ENCODE measurements at places on chromosomes 1 and 21.
A peak's percentile ranks its signal among the peaks of the same experiment; 100 is the strongest.

DNA sequence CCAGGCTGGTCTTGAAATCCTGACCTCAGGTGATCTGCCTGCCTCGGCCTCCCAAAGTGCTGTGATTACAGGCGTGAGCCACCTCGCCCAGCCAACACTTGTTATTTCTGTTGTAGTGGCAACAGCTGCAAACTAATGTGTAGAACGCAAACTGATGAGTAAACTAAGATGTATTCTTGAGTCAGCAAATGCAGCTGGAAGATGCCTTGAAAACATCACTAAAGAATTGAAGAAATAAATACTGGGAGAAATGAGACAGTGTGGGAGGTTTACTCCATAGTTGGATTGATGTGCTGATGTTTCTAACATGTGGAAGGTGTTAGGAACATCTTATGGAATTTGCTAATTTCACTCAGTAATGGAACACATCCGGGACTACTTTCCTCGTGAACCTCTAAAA lies 61.3 kb upstream of the KCNE2 start:
- no peak for DNase-seq

DNA sequence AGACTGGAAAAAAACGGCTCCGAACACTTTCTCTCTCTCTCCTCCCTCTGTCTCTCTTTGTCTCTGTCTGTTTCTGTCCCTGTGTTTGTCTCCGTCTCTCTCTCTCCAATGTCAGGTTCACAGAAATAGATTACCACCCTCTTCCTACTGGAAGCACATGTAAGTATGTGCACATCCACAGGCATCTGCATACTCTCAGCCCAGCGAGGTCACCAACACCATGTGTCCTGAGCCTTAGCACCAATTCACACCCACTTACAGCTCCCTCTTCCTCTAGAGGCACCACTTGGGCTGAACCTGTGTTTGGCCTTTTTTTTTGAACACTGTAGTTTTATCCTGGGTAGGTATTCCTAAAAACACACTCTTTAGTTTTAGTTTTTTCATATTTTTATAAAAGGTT lies 130.5 kb downstream of the ETS2 start:
- no peak for DNase-seq

GRCh38 chr1:19682901-19683300 lies 18.2 kb downstream of the HTR6 start:
- DNase-seq = no peak

GRCh38 chr1:1366699-1367066 lies 8.3 kb downstream of the AURKAIP1 start:
- no peak for DNase-seq

DNA sequence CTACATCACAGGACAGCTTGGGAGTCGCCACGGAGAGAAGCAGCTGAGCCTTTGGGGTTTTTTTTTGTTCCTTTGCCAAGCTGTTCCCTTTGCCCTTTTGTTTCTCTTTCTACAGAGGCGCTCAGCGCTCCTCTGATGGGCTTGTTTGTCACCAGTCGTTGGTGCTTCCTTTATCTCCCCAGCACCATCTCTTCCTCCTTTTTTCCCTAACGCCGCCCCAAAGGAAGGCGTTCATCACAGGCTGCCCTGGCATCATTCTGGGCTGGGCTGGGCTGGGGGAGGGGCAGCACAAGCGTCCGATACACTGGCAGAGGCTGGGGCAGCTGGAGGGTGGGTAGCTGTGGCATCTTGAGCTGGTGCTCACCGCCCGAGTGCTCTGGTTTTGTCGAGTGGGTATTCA lies 10.5 kb downstream of the IGSF21 start:
- DNase-seq = no peak

DNA sequence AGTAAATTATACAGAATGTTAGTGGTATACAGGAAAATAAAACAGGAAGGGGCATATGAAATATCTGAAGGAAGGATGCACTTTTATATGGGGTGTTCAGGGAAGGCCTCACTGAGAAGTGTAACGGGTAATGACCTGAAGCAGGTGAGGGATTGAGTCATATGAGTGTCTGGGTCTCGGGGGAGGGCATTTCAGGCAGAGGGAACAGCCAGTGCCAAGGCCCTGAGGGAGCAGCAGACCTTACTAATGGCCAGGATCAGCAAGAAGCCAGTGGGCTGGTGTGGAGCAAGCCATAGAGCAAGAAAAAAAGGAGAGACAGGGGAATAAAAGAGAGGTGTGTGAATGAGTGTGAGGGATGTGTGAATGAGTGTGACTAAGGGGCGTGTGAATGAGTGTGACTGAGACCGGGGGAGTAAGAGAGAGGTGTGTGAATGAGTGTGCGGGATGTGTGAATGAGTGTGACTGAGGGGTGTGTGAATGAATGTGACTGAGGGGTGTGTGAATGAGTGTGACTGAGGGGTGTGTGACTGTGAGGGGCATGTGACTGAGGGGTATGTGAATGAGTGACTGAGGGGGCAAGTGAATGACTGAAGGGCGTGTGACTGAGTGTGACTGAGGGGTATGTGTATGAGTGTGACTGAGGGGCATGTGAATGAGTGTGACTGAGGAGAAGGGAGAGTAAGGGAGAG lies 107.2 kb downstream of the GLIS1 start:
- no peak for DNase-seq

GRCh38 chr1:34918977-34919561 lies 10.4 kb downstream of the DLGAP3 start:
- DNase-seq = peak; percentile 25

Measured in GM18507 (cell line).